Ascending aorta (tissue), 2 donors: ENCODE measurements at places on chromosomes 11 and 22.

DNA sequence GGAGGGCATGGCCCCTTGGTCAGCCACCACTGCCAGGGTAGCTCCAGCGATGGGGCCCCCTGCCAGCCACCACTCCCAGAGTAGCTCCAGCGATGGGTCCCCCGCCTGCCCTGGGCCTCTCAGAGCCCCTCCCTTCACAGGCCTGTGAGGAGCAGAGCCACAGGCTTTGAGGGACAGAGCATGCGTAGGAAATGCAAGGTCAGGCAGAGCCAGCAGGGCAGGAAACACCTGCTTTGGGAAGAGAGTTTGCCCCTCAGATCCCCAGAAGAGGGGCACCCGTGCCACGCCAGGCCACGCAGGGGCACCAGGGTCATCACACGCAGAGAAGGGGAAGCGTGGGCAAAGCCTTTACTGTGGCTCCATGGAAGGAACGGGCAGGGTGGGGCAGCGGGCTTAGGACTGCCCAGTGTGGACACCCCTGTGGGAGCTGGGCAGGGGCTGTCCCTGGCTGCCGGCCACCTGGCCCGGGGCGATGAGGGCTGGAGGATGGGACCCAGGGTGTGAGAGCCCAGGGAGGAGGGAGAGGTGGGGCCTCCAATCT is 477.8 kb downstream of the BRD1 start:
- no peak for DNase-seq

- DNase-seq: no peak
These were observed 21.2 kb downstream of the MUC5AC start for GRCh38 chr11:1178906-1179305.

DNA sequence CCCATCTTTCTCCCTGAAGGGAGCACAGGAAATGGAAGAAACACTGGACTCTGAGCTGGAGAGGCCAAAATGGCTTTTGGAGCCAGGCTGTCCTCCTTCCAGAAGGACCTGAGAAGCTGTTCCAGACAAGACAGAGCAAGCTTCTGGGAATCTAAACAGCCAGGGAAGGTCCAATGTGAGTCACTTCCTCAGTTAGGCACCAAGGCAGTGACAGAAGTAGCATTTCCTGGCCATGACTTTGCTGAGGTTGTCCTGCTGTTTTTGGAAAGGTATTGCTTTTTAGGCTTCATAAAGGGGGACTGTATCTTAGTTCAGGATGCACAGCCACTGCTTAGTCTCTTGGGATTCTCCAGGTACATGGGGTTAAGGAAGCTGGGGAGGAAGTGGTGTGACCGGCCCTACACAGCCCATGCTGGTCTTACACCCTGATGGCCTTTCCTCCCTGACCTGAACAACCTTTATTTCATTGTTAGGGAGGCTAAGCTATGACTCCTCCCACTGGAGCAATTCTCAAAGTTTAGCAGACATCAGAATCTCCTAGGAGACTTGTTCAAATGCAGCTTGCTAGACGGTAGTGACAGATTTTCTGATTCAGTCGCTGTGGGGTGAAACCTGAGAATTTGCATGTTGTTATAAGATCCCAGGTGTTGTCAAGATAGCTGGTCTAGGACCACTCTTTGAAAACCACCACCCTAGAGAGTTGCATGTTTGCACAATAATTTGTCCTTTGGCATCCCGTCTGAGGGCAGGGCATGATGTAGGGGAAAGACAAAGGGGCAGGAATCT is 6.8 kb upstream of the INSC start:
- no peak for DNase-seq

- DNase-seq: no peak
These were observed 18.3 kb upstream of the WNT11 start for GRCh38 chr11:76224461-76225121.

- DNase-seq: no peak
These were observed 69.3 kb downstream of the ABTB2 start for GRCh38 chr11:34288492-34288891.

GRCh38 chr11:8267831-8268529 is 4.3 kb upstream of the LMO1 start:
- DNase-seq: no peak

DNA sequence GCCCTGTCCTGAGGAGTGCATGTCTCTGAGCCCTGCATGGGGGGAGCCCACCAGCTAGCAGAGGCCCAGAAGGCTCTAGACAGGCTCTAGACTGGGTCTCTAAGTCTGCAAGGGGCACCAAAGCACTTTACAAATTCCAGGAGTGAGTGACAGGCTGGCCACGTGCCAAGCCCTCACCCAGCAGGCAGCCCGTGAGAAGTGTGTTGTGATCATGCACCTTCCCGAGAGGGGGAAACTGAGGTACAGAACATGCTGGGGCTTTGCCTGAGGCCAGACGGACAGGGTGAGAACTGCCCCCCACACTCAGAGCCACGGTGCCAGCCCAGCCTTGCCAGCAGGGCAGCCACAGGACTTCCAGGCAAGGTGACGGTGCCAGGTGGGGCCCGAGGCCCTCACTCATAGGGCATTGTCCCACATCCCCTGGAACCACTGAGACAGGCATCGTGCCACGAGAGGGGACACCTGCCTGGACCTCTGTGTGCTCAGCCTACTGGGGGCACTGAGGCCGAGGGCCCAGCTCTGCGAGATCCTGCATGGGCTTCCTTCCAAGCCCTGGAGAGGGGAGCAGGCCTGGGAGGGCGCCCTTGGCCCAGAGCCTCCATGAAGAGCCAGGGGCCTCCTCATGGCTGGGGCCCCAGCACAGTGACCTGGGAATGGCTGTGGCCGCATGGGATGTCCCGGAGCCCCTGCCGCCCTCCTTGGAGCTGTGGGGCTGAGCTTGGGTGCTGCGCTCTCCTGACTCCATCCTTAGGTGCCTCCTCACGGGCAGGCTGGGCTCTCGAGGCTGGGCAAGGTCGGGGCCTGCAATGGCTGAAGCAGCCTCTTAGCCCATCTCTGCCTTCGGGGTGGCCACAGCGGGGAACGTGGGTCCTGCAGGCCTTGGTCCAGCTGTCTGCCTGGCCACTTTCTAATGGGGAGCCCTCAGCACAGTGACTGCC is 121.5 kb downstream of the KCNQ1OT1 start:
- DNase-seq: peak; percentile 48

DNA sequence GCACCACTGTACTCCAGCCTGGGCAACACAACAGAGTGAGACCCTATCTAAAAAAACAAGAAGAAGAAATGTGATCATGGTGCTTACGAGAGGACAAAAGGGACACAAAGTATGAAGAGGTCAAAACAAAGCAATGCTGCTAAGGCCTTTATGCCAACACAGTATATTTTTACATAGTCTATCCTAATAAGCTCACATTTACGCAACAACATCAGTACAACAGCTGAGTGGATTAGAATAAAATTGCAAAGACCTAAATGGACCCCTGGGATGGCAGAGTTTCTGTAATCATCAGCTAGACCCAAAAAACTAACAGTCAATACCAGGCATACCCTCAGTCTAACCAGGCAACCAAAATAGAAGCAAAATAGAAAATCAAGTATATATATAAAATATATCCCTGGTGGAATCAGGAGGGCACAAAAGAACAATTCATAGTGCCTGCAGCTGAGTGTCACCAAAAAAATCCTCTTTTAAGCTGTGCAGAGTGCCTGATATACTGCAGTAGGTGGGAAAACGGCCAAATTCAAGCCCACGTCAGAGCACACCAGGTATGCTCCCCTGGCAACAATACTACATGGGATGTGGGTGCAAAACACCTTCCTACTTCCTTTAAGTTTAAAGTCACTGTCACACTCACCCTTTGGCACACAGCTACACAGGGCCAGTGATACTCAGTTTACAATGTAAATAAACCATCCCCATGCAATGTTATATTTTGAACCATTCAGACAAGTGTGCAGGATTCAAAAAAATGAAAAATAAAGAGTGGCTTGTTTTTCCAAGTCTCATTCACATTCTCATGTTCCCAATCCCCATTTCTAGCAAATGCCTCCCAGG is 57.8 kb downstream of the RBFOX2 start:
- DNase-seq: no peak

GRCh38 chr11:88100151-88100550 is 75.1 kb downstream of the RAB38 start:
- no peak for DNase-seq

DNA sequence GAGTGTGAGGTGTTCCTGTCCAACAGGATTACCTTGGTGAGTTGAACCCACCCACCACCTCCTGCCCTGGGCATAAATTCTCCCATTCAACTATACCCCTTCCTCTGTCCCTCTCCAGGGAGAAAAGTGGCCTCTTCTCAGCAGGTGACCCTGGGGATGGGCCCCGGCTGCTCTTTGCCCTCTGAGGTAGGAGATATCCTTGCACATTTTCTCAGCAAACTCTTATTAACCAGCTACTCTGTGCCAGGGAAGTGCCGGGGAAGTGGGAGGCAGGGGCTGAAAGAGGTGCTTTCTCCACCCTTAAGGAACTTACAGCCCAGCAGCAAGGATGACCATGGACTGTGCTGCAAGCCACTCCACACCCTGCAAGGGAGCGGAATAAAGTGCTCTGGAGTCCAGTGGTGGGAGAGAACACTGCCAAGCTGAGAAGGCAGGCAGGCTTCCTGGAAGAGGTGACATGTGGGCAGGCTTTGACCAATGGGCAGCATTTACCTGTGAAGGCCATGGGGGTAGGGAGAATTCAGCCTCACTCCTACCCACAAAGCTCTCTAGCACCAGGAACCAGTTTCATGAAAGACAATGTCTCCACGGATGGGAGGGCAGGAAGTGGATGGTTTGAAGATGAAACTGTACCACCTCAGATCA is 21.9 kb upstream of the OAF start:
- DNase-seq: no peak
